AG10803 (cell line): ENCODE measurements at places on chromosomes 13 and 19.

DNA sequence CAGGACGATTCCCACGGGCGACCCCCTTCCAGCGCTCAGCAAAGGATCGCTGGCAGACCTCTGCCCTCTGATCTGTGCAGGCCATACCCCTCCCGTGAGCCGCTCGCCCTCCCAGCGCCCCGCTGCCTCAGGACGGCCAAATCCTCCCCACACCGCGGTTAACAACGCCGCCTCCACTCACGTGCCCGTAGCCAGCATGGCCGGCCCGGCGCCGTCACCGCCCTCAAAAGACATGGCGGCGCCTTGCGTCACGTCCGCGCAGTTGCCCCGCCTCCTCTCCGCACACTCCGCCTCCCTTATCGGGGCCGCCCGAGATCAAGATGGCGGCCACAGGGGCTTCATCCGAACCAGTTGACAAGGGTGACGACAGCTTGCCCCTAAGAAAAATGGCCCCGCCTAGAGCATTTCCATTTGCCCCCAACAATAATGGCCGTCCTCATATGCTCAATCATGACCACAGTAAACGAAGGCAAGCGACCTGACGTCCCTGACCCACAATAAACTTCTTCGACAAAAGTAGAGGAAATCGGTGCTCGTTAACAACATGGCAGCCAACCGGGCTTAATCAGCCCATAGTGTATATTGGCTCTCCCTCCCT, 634 bp downstream of the AKT1S1 start:
- peak; percentile 99 for DNase-seq

GRCh38 chr13:102913914-102914313, 68.1 kb downstream of the ERCC5 start:
- peak; percentile 51 for DNase-seq

DNA sequence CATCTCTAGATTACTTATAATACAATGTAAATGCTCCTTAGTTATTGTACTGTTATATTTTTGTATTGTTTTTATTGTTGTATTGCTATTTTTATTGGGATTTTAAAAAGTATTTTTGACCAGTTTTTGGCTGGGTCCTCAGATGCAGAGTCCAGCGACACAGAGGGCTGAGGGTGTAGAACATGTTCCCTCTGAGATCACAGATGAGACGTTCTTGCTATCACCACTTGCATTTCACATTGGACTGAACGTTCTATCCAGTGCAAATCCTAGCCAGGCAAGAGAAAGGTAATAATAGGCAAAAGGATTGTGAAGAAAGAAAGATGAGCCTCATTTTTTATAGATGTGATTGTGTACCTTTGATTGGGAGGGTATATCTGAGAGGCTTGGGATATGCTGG, 15.0 kb downstream of the ZSCAN5A start:
- no peak for DNase-seq

- no peak for DNase-seq
Measured at GRCh38 chr13:80039000-80039399, 301.9 kb downstream of the SPRY2 start.

DNA sequence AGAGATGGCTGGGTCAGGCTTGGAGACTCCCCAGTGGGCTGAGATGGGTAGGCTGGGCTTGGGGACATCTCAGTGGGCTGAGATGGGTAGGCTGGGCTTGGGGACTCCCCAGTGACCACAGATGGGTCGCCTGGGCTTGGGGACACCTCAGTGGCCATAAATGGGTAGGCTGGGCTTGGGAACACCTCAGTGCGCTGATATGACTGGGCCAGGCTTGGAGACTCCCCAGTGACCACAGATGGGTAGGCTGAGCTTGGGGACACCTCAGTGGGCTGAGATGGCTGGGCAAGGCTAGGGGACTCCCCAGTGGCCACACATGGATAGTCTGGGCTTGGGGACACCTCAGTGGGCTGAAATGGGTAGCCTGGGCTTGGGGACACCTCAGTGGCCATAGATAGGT, 12.8 kb downstream of the IQCN start:
- no peak for DNase-seq

DNA sequence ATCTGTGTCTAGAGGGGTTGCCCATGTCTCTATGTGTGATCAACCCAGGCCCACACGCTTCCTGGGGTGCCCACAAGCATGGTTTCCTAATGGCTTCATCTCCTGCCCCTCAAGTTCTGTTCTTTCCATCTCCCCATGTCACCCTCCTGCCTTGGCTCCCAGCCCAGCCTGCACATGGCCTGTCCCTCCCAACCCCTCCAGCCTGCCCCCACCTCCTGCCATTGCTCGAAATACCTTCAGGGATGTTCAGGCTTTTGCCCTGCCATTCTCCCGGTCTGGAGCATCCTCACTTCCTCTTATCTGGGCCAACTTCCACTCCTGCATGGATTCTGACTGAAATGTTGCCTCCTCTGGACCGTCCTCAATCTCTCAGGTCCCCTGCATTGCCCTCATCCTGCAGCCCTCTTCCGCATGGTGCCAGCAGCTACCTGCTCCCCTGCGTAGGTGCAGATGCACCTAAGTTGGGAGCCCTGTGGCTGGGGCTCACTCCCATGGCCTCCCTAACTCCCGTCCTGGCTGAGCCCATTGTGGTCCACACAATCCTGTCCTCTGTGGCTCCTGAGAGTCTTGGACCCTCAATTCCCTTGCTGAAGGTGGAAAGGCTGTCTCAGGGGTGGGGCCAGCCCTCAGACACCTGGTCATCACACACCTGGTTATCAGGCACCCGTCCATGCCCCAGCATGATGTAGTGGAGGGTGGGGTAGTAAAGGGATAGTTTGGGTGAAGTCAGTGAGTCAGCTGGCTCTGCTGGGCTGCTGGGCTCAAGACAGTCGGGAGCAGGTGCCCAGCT, 152.1 kb downstream of the URI1 start:
- no peak for DNase-seq

DNA sequence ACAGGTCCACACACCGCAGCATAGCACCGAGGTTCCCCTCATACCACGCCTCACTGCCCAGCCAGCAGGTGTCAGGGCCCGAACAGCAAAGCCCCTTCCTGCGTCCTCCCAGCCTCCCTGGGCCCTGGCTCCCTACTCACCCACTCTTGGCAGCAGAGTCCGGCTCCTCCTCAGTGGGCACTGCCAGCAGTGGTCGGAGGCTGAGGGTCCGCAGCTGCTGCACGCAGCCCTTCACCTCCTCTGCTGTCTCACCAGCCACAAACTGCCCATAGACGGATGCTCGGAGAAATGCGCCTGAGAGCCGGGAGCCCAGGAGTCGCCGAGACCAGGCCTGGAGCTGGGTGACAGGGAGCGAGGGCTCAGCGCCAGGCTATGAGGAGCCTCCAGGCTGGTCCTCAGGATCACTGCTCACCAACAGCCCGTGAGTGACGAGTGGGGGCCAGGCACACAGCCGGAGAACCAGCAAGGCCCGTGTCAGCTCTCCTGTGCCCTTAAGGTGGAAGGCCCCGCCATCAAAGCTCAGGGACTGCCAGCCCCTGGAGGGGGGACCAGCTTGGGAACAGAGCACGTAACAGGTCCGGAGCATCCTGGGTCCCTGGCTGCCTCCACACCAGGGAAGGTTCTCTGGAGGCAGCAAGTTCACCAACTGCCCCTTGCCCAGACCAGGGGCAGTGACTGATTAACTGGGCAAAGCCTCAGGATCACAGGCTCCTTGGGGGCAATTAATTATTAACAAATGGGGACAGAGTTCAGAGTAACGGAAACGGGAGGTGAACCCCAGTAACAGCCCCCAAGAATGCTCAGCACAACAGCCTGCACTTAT, at the start of gene PRODH2:
Gene PRODH2, minus strand, starts transcription at position 626 of the 823 bp plus-strand sequence. Its CDS starts 40 bp downstream, at position 586.
- DNase-seq = no peak

DNA sequence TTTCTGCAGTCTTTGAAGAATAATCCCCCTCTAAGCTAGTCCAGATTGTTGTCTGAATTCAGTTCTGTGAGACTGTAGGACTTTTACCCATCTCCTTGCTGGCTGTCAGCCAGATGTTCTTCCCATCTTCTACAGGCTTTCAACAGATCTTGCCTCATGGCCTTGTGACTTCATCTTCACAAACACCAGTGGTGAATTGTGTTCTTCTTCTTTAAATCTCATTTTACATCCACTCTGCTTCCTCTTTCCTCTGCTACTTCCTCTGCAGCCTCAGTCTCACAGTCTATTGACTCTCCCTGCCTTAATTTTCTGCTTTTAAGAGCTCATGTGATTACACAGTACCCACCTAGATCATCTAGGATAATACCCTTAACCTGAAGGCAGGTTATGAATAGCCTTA, 859.0 kb upstream of the SLITRK1 start:
- DNase-seq = no peak

- no peak for DNase-seq
Measured at GRCh38 chr19:34732612-34733211, 1.3 kb upstream of the ZNF181 start.

- no peak for DNase-seq
Measured at GRCh38 chr19:14437578-14438140, 4.6 kb downstream of the PKN1 start.

- no peak for DNase-seq
Measured at GRCh38 chr19:43624933-43625332, 5.5 kb upstream of the ZNF428 start.

- no peak for DNase-seq
Measured at GRCh38 chr13:88125055-88125454, 453.9 kb downstream of the SLITRK5 start.

DNA sequence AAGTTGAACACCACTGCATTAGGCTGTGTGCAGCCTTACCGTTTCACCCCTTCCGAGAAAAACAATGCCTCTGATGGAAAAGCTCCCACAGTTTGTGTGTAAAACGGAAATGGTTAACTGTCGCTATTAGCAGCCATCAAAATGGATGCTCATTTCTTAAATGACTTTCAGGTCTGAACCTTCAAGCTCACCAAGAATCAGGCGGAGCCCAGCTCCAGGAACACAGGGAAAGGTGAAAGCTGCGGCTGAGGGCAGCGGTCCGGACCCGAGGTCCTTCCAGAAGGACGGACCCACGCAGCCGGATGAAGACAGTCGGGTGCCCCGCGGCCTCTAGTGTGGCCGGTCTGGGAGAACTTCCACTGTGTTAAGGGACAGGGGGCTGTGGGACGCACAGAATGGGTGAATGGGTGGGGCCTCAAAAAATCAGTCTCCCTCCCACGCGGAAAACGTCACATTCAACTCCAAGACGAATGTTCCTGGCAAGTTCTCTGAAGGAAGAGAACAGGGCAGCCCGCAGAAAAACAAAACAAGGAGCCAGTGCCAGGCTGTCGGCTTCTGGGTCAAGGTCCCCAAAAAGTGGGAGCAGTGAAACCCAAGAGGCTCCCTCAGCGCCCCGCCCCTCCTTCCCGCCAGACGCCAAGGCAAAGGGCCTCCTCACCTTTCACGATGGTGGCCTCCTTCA, 4.9 kb downstream of the IRS2 start:
- DNase-seq = peak; percentile 42

GRCh38 chr19:10419200-10419645, 1.1 kb upstream of the PDE4A start:
- no peak for DNase-seq

- DNase-seq = no peak
Measured at GRCh38 chr19:4019578-4019977, 12.0 kb downstream of the PIAS4 start.

DNA sequence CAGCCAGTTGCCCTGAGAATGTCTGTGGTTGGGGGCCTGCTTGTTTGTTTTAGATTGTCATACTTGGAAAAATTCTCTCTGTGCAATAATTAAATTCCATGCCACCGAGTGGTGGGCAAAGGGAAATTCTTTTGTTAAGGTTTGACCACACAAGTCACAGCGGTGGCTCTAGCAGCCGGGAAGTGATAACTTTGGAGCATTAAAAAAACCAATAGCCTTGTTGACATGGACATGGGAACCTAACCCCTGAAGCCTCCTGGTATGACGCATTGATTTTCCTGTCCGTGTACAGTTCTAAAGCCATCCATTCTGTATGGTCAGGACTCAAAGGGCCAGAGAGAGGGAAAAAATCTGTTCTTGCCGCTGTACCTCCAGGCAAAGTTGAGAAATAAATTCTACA, 384.9 kb upstream of the ZNF507 start:
- DNase-seq = no peak

- no peak for DNase-seq
Measured at GRCh38 chr13:87942205-87942604, 271.0 kb downstream of the SLITRK5 start.

DNA sequence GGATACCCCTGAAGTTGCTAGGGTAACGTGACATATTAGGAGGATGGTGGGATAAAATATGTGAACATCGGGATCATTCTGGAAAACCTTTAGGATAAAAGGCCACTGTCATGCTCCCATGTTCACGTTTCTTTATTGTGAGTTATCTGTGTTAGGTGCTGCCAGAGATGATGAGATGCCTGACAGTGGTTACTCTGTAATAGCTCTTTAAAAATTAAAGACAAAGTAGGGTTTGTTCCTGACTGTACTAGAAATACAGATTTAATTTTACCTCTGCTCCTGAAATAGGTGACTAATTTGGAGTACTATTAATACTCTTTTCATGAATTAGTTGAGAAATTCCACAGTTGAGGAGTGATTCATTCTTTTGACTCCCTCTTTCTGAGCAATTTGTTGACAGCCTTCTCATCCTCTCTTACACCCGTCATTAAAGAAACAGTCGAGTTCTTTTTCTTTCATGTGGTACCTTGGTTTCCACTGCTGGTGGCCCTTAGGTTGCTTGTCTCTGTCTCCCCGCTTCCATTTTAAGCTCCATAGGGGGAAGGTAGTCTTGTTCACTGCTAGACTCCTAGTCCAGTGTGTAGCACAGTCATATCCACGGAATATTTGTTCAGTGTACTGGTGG, 28.4 kb downstream of the SAE1 start:
- DNase-seq = peak; percentile 48

DNA sequence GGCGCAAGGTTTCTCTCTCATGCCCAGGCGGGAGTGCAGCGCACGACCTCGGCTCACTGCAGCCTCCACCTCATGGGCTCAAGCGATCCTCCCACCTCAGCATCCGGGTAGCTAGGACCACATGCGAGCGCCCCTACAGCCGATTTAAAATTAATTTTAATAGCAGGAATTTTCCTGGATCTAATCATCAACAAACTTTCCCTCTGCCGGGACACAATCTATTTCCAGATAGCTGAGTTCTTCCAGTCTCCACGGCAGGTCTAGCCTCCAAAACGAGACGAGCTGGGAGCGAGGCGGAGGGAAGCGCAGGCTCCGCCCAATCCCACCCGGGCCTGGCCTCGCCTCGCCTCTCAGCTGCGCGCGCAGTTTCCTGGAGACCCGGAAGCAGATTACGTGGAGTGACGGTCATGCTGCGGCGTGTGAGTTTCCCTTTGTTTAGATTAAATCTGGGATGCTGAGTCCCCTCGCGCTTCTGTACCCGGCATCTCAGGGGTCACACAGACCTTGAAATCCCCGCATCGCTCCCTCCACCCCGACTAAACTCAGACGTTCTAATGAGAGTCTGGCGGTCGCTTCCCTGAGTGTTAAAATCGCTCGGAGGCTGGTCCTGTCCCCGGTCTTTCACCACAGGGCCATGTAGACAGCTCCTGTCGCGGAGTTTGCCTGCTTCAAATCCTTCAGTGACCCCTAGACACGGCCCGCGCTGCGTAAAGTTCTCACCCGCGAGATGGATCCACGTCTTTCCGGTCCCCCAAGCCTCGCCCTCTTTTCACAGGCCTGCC, at the start of gene ZNF880:
Gene ZNF880, plus strand, starts transcription at position 365 of the 782 bp plus-strand sequence. Its CDS starts 43 bp downstream, at position 408.
- DNase-seq = peak; percentile 88

GRCh38 chr13:66977161-66977560, 253.0 kb downstream of the PCDH9 start:
- no peak for DNase-seq
